Mesenchymal stem cell (in vitro differentiated cells and primary cell): ENCODE measurements at places on chromosomes 6 and 20.

DNA sequence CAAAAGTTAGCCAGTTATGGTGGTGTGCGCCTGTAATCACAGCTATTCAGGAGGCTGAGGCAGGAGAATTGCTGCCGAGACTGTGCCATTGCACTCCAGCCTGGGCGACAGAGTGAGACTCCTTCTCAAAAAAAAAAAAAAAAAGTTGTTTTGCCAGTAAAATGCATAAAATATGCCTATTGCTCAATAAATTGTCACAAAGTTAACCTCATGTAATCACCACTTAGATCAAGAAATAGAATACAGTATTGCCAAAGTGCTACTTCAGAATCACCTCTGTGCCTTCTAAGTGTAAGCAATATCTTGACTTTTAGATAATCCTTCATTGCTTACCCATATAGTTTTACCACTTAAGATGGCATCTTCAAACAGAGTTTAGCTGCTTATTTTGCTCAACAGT lies 80.7 kb downstream of the TRMT11 start:
- no peak for DNase-seq

GRCh38 chr6:159430323-159430722 lies 261.1 kb downstream of the FNDC1 start:
- no peak for DNase-seq

DNA sequence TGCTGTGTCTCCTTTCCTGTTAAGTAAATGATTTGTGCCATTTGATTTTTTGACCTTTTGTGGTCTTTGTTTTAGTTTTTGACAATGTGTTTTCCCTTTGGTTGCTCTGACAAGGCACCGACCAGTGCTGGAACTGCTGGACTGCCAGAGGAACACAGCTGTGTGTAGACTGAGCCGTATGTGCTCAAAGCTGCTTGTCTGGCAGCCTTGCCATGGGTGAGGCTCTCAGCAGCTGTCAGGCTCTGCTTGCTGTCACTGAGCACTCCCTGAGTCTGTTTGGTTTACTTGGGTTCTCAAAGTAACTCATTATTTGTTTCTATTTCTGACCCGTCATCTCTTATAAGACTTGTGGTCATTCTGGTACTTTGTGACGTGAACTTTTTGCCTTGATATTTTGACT lies 15.1 kb upstream of the SNRPB start:
- DNase-seq: no peak

GRCh38 chr6:166408936-166409755 lies 26.4 kb upstream of the MPC1 start:
- no peak for DNase-seq

DNA sequence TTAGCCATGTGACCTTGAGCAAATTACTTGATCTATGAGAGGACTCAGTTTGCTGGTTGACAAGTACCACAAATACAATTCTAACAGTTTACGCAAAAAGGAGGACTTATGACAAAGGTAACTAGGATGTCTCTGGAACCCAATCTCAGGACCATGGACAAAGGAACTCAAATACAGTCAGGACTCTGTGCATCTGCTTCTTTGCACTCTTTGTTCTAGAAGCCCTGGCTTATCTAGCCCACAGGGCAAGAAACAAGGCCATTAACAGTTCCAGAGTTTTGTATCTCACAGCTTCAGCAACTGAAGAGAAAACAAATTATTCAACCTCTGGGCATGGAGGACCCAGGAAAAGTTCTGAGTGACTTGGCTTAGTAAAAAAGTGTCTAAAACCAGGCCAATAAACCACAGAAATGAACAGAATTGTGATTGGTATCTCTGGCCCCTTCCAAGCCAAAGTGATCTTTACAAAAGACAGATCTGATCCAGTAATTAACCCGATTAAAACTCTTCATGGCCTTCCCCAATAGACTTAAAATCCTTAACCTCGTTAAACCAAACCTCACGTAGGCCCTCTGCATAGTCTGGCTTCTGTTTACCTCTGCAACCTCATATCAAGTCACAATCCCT lies 5.9 kb downstream of the WASF1 start:
- DNase-seq: no peak

GRCh38 chr20:15603978-15604805 lies 969.1 kb downstream of the KIF16B start:
- no peak for DNase-seq

DNA sequence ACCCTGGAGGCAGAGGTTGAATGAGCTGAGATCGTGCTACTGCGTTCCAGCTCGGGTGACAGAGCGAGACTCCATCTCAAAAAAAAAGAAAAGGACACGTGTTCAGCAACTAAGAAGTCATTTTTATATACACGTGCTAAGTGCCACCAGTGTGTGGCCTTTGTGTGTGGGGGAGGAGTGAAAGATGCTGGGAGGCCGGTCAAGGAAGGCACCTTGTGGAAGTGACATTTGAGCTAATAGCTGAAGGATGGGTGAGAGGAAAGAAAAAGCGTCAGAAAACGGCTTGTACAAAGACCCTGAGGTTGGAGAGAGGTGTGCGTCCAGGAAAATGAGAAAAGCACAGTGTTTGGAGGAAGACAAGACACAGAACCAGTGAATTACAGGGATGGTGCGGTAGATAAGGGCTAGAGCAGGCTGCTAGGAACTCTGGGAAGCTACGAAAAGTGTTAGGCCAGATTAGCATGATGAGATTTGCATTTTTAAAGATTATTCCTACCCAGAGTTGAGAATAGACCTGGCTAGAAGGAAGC lies 11.6 kb downstream of the RREB1 start:
- no peak for DNase-seq
